ENCODE measurements at places on chromosomes 16 and 17. TPM values are rescaled to one million over a fixed set of nuclear protein-coding genes. Genes with fewer than 3 reads are reported as not detected.

The KIFC3 gene
- total RNA-seq, result 103 TPM

The ZG16B gene
- 0.53 TPM for total RNA-seq

The RDM1 gene
- total RNA-seq, result 0.50 TPM

The RNF40 gene
- 103 TPM for total RNA-seq

The CACNG3 gene
- not detected for total RNA-seq

The KRT27 gene
- not detected for total RNA-seq

The CIAPIN1 gene
- 77.5 TPM for total RNA-seq

The XAF1 gene
- 19.9 TPM for total RNA-seq

The HSPB9 gene
- not detected for total RNA-seq

The CES1 gene
- not detected for total RNA-seq

The ADORA2B gene
- total RNA-seq, result 19.5 TPM

The FAAP100 gene
- total RNA-seq, result 26.0 TPM

The OTOP3 gene
- not detected for total RNA-seq

The SPATA32 gene
- not detected for total RNA-seq

The BCO1 gene
- total RNA-seq, result not detected

The MRPS34 gene
- total RNA-seq, result 178 TPM

The CDRT15L2 gene
- total RNA-seq, result not detected

The PABPN1L gene
- not detected for total RNA-seq

The PERCC1 gene
- not detected for total RNA-seq

The GNGT2 gene
- total RNA-seq, result not detected

The SDR42E1 gene
- not detected for total RNA-seq

Measured in SJSA1 (cell line).